T-helper 9 cell (primary cell): ENCODE measurements at places on chromosomes 11 and 22.

DNA sequence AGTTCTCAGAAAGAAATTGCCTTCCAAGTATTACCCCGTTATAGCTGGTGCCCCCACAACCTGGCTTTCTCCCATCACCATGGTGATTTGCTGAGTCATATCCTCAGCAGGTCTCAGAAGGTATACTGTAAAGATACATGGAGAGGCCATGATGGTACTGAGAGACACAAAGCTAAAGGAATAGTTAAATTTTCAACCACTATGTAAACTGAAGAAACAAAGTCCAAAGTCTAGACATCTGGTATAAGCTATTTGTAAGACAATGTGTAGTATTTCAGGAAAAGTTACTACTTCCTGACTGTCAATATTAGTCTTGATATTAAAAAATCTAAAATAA is 377.1 kb downstream of the DCDC1 start:
- no peak for DNase-seq

DNA sequence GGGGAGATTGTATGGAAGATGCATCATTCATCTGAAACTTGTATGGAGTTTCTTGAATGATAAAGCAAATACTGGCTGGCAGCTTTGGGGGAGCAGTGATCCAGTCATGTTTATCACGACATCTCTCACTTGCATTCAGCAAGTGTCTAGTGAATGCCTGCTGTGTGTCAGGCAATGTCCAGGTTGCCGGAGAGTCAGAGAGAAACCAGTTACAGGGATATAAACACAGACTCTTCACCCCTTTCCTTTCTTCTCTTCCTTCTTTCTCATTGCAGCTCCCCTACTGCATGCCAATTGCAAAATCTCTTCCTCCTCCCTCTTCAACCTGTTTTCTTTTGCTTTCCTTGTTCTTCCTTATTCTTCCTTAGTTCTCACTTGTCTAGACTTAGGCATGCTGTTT is 206.6 kb upstream of the SEZ6L start:
- DNase-seq: no peak

GRCh38 chr11:118635237-118635591 is 27.8 kb downstream of the PHLDB1 start:
- DNase-seq: no peak

- no peak for DNase-seq
Observed at GRCh38 chr11:112884012-112884767, 77.0 kb upstream of the NCAM1 start.

- DNase-seq: no peak
Observed at GRCh38 chr11:9905501-9905951, 241.6 kb downstream of the SWAP70 start.

GRCh38 chr11:119567688-119568582 is 145.0 kb upstream of the THY1 start:
- no peak for DNase-seq

- no peak for DNase-seq
Observed at GRCh38 chr11:61278001-61278470, 17.1 kb downstream of the VWCE start.

DNA sequence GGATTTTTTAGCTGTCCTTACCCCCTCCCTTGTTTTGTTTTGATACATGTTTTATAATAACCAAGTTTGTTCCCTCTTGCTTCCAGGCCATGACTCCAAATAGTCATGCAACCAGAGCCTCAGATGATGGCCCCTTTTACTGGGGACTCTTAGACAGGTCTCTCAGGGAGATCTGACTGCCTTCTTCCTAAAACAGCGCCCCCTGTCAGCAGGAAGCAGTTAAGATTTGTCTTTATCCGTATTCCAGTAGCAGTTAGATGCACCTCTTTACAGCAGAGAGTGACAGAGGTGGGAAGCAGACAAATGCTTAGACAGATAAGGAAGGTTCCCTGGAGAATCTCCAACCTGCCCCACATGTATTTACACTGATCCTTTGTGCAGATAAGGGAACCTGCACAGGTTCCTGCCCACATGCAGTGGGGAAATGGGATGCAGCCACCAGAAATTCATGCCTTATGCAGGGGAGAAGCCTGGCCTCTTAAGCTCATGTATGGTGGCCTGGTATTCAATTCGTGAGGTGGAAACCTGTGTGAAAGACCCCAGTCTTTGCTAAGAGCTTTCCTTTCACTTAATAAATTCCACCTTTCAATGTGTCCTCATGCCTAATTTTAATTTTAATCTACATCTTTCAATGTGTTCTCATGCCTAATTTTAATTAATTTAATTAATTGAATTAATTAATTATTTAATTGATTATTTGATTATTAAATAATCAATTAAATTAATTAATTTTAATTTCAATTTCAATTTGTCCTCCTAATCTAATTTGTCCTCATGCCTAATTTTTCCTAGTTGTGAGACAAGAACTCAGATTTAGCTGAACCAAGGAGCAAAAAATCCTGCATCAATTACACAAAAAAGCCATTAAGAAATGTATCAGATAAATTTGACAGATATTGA is 11.5 kb upstream of the GLYAT start:
- DNase-seq: no peak

- DNase-seq: no peak
Observed at GRCh38 chr11:69269926-69270697, 23.8 kb upstream of the MYEOV start.

GRCh38 chr11:86495351-86495750 is 120.7 kb downstream of the CCDC81 start:
- no peak for DNase-seq

DNA sequence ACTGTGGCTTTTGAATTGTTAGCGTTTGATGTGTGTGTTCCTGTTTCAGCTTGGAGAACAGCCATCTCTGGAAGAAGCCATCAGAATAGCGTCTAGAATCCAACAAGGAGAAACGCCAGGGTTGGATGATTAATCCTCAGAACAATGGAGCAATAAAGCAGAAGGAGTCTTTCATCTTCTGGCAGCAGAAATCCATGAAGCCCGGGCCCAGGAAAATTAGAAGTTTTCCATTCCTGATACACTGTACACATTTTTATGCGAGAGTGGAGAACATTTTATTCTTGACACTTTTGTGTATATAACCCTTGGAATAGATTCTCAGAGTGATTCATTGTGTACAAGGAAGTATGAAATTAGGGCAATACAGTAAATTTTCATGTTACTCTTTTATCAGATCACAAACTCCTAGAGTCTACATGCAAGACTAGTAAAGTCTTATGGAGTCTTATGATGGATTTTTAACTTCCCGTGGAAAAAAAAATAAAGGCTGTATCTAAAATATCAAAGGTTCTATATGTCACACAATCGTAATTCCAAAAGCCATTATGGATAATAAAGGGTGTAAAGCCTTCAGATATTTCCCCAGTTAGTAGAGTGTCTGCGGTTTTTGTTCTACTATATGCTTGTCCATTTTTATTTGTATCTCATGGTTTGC is 45.9 kb upstream of the WEE1 start:
- no peak for DNase-seq

- no peak for DNase-seq
Observed at GRCh38 chr11:70623906-70624597, 225.7 kb downstream of the CTTN start.

DNA sequence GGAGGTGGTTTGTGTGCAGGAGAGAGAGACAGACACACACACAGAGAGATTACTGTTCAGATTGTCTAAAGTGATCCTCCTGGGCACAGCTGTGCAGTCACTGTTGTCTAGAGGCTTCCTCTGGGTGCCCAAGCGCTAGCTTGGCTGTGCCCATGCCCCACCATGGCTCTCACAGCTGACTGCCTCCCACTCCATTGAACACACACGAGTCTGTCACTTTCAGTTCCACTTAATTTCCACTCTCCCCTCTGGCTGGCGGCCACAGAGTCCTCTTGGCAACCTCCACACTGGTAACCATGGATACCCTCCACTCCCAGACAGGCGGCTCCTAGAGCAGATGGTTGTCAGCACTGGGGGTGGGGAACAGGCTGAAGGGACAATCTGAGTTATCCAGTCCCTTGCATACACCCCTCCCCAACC is 29.1 kb downstream of the MAP6 start:
- DNase-seq: no peak

DNA sequence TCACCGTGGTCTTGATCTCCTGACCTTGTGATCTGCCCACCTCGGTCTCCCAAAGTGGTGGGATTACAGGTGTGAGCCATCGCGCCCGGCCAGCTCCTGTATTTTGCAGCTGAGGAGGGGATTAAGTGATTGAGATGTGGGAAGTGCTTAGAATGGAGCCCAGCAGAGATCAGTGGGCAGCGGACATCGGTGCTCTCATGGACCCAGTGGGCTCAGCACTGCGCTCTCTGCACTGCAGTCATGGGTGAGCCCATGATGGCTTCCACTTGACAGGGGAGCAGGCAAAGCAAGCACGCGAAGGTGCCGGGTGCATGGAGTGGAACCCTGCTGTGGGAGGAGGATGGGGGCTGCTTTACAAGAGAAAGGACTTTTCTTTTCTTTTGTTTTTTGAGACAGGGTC is 9.1 kb upstream of the CCDC88B start:
- no peak for DNase-seq

GRCh38 chr11:124193221-124194010 is 10.3 kb downstream of the OR10D3 start:
- DNase-seq: no peak

DNA sequence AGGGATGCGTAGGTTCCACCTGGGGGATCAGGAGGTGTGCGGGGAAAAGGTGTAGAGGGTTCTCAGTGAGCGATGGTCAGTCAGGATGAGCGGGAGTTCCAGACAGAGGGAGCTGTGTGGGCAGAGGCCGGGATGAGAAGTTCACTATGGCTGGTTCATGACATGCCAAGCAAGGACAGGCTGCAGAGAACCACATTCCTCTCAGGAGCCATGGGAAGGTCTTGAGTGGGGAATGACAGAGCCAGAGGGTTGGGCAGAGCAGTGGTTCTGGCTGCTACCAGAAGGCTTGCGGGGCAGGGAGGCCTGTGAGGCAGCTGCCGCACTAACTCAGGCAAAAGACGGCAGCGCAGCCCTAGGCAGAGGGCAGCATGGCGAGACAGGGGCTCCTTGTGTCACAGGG is 66.1 kb downstream of the SCUBE1 start:
- DNase-seq: no peak

- DNase-seq: no peak
Observed at GRCh38 chr11:69219991-69220390, 64.3 kb downstream of the SMIM38 start.

GRCh38 chr11:103939694-103940093 is 96.7 kb upstream of the DDI1 start:
- DNase-seq: no peak

DNA sequence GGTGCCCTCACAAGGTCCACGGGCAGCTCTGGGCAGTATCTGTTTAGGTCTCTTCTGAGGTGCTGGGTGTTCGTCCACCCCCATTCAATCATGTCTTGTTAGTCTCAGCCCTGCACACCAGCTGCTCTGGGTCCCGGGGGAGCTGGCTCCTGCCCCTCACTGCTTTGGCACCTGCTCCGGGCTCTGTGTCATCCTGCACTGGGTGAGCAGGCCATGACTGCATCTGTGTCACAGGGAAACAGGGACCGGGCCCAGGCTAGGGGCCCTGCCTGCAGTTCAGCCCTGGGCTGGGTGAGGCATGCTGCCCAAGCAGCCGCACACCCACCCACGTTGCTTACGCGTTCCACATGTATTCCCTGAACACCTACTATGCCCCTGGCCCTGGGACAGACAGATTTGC is 43.9 kb downstream of the ELFN2 start:
- DNase-seq: no peak

DNA sequence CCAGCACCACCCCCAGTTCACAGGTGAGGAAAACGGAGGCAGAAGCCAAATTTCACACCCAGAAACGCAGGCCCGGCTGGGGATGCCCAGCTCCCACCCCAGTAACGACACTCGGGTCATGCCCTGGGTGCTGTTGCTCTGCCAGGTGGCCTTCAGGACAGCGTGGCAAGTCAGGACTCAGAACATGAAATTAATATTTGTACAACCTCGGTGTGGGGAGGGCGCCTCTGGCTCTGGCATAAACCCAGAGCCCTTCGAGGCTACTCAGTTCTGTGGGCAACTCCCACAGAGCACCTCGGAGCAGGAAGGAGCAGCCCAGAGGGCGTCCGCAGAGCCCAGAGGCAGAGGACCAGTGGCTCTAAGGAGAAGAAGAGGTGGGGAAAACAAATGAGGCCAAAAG is 71.6 kb downstream of the CELSR1 start:
- no peak for DNase-seq

DNA sequence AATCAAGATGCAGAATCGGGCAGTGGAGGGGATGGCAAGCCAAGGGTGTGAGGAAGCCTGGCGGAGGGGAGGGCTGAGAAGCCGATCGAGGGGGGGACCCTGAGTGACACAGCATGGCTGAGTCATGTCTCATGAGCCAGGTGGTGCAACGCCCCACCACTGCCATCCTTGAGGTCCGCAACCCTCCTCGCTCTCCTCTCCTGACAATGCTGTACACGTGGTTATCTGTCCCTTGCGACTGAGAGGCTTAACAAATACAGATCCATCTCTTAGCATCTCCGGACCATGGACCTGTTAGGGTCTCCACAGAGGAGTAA is 14.2 kb downstream of the SLC22A12 start:
- no peak for DNase-seq

DNA sequence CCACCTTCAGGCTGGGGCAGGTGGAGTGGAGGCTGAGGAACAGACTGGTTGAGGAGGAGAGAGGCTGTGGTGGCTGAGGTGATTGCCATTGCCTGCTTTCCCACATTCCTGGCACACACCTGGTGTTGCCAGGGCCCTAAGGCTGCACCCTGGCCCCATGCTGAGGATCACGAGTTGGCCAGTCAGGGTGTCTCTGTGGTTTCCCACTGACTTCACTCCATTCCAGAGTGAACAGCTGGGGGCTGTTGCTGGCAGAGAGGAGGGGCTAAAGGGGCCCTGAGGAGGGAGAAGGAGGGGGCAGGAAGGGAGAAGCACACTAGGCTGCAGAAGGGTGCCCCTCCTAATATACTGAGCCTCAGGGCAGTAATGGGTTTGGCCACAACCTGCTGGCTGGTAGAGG is 1.8 kb downstream of the TMEM86A start:
- no peak for DNase-seq

DNA sequence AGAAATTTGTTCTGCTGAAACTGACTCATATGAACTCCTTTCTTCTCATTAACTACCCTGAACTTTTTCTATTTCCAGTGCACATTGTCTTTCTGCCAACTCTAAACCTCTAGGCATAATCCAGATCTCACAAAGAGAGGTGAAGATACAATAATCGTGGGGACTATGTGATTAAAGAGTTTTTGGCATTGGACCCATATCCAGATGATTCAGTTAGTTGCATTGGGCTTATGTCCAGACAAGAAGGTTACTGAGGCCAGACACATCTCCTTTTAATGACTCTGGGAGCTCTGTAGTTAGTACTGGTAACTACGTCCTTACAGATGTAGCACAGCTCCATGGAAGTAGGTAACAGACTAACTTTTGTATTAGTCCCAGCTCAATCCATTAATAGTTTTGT is 273.0 kb downstream of the CASP12 start:
- DNase-seq: no peak

DNA sequence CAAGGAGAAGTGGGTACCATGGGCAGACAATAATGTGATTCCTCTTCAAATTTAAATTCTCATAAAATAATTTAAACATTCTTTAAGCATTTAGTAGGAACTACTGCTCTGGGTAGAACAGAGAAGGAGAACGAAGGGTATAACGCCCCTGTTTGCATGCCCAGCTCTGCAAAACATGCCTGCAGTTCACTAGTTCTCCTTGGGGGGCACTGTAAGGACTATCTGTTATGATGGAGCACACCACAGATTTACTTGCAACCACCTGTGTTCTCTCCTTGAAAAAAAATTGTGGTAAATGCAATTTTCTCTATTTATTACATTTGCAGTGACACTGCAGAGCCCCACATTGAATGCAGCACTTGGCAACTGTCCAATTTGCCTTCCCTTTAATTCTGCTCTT is 100.3 kb downstream of the GUCY1A2 start:
- DNase-seq: no peak
